NCI-H82 (cell line): ENCODE measurements at places on chromosomes 3 and 15.

DNA sequence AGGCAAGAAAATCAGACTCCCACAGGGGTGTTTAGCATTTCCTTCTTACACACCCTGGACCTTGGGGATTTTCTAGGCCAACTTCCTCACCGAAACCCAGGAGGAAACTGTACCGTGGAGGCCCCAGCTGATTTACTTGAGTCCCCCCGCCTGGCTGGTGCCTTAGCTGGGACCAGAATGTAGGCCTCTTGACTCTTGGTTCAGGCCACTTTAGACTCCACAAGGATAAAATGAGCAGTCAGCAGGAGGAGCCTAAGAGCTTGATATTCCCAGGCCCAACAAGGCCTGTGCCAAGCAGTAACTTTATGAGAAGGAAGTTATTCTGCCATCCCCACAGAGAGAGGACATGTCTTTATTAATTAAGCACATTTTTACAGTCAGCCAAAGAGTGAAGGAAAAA lies 4.6 kb upstream of the APBA2 start:
- peak; percentile 27 for DNase-seq

- DNase-seq, result peak; percentile 92
These were observed 47.9 kb upstream of the TRAK1 start for GRCh38 chr3:42043099-42043813.

GRCh38 chr15:101168898-101169494 lies 82.9 kb downstream of the CHSY1 start:
- DNase-seq, result no peak

DNA sequence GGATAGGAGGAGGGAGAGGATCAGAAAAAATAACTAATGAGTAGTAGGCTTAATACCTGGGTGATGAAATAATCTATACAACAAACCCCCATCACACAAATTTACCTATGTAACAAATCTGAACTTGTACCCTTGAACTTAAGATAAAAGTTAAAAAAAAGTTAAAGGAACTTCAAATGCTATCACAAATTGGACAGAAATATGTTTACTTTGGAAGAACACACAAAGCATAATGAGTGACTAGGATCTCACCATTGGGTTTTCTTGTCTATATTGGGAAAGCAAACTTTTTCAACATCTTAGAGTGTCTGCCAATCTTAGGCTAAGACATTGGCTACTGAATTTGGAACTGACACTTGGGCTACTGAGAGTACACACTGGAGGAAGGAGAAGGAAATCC lies 140.4 kb downstream of the THRB start:
- DNase-seq, result no peak

DNA sequence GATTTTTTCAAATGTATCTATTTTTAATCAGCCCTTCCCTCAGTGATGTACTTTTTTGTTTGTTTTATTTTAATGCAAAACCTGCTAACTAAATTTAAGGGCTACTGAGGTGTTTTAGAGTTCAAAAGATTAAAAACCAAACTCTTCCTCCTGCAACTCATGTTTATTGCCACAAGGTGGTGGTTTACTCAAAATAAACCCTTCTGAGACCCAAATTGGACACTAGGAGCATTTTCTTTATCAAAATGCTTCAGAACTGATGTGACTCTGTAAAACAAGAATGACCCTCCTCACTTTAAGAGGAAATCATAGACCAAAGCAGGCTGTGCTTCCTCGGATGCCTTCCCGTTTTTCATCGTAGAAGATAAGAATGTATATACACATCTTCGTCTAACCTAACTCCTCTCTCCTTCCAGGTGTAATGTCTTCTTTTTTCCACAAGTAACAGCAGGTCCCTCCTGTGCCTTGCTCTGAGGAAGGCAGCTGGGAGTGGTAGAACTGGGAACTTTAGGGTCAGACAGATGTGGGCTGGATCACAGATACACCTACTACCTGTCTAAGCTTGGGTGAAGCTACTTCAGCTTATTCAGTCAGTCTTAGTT lies 2.9 kb upstream of the NME9 start:
- DNase-seq, result peak; percentile 41
